ENCODE measurements at places on chromosomes 1 and 21. TPM values are rescaled to one million over a fixed set of nuclear protein-coding genes. Genes with fewer than 3 reads are reported as not detected.

DNA sequence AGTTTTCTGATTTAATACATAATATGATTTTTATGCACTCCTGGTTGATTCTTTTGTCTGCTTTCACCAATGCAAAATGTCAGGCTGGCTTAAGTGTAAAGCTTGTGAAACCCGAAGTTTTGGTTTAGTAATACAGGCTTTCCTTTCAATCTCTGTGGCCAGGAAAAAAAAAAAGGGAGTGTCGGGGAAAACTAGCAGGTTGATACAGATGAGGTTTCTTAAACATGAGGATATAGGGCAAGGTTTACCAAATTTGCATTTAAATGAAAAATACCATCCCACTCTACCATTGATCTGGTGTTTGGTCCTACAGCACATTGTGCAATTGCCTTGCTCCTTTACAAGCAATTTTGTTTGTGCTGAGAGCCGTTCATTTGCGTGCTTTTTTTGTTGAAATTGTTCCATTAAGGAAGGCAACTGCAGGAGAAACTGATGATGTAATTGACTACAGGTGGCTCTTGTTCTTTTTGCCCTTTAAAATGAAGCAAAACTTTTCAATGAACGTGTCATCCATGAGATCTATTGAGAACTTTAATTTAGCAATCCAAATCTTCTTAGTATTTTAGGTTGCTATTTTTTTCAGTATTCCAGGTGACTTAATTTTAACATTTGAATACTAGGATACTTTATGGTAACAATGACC, 22.7 kb downstream of the CLIC6 start:
- peaks cover 4% of the 10 kb centered on the region for H3K36me3 ChIP-seq
- H3K4me1 ChIP-seq, result peaks cover 11% of the 10 kb centered on the region
- DNase-seq, result no peak

GRCh38 chr1:66283622-66284041, 250.3 kb upstream of the SGIP1 start:
- H3K27ac ChIP-seq, result peak overlapping the region; percentile 99
- peaks cover 14% of the 10 kb centered on the region for H3K36me3 ChIP-seq
- H3K4me3 ChIP-seq, result peak overlapping the region; percentile 70
- H3K4me1 ChIP-seq, result peaks cover 87% of the 10 kb centered on the region
- H3K27me3 ChIP-seq, result peaks cover 2% of the 10 kb centered on the region

- H3K27ac ChIP-seq, result no peak overlapping the region
- no peak for DNase-seq
- H3K27me3 ChIP-seq, result peaks cover 11% of the 10 kb centered on the region
- H3K36me3 ChIP-seq, result no peaks in the 10 kb centered on the region
These were observed 122.6 kb downstream of the KCNJ6 start for GRCh38 chr21:37793660-37794059.

DNA sequence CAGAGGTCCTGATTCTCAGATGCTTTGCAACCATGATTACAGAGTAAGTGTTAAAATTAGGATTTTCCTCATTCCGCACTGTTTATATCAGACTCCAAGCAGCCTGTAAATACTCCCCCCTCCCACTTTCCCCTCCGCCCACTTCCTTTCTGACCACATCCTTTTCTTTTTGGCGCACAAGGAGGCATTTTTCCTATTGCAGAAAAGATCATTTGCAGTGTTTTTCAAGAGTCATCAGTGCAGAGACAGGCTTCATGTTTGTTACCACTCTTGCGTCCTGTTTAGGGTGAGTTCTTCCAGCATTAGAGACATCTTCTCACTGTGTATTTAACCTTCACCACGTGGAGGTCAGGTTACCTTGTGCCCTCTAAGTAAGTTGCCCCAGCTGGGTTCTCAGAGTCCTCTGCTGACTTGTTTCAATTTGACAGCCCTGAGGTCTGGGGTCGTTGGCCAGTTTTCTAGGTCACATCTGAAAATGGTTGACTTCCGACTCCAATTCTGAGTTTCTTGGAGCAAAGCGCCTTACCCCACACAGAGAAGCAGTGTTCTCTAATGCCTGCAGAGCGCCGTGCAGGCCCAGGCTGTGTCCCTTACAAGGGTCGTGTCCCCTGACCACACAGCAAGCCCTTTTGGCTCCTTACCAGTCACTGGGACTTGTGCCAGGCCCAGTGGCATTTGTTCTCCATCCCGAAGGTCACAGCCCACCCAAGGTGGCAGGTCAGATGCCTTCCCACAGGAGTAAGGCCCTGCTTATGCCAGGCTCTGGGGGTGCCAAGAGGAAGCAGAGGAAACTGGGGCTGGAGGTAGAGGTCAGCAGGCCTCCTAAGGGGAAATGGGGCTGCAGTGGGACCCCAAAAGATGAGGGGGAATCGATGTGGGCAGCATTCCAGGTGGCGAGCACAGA, 85.6 kb downstream of the FAM78B start:
- DNase-seq, result no peak
- peaks cover 2% of the 10 kb centered on the region for H3K27me3 ChIP-seq
- H3K27ac ChIP-seq, result no peak overlapping the region
- H3K36me3 ChIP-seq, result no peaks in the 10 kb centered on the region
- H3K4me1 ChIP-seq, result peaks cover 4% of the 10 kb centered on the region

- H3K27me3 ChIP-seq, result no peaks in the 10 kb centered on the region
- no peak overlapping the region for H3K27ac ChIP-seq
- peaks cover 5% of the 10 kb centered on the region for H3K36me3 ChIP-seq
- H3K4me3 ChIP-seq, result no peak overlapping the region
These were observed 20.8 kb upstream of the SDC3 start for GRCh38 chr1:30929135-30929889.

DNA sequence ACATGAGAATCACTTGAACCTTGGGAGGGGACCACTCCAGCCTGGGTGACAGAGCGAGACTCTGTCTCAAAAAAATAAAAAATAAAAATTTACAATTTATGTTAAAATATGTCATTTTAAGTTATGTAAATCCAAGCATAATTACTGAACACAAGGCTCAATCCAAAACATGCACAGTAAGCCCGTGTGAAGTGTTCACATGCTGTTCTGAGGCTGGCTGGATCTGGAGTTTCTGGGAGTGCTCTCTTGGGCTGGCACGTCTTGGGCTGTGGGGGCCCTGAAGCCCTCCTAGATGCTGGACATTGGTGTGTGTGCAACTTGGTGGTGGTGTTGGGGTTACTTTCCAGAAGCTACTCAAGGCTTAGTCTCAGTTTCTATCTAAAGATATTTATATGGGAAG, 25.2 kb downstream of the ADARB1 start:
- peaks cover 24% of the 10 kb centered on the region for H3K4me1 ChIP-seq
- no peaks in the 10 kb centered on the region for H3K36me3 ChIP-seq
- no peak overlapping the region for H3K27ac ChIP-seq
- peaks cover 3% of the 10 kb centered on the region for H3K27me3 ChIP-seq

- H3K4me1 ChIP-seq, result no peaks in the 10 kb centered on the region
- H3K27ac ChIP-seq, result no peak overlapping the region
- no peak overlapping the region for H3K4me3 ChIP-seq
These were observed 483.5 kb downstream of the ADGRL2 start for GRCh38 chr1:82284213-82284612.

- H3K27me3 ChIP-seq, result no peaks in the 10 kb centered on the region
- no peak overlapping the region for H3K27ac ChIP-seq
- H3K36me3 ChIP-seq, result no peaks in the 10 kb centered on the region
- DNase-seq, result no peak
These were observed 23.7 kb downstream of the LRRC8B start for GRCh38 chr1:89548122-89548857.

GRCh38 chr1:2115702-2116341, 65.6 kb downstream of the PRKCZ start:
- no peak overlapping the region for H3K4me3 ChIP-seq
- H3K27ac ChIP-seq, result no peak overlapping the region
- peaks cover 12% of the 10 kb centered on the region for H3K4me1 ChIP-seq
- H3K36me3 ChIP-seq, result no peaks in the 10 kb centered on the region
- no peaks in the 10 kb centered on the region for H3K27me3 ChIP-seq

DNA sequence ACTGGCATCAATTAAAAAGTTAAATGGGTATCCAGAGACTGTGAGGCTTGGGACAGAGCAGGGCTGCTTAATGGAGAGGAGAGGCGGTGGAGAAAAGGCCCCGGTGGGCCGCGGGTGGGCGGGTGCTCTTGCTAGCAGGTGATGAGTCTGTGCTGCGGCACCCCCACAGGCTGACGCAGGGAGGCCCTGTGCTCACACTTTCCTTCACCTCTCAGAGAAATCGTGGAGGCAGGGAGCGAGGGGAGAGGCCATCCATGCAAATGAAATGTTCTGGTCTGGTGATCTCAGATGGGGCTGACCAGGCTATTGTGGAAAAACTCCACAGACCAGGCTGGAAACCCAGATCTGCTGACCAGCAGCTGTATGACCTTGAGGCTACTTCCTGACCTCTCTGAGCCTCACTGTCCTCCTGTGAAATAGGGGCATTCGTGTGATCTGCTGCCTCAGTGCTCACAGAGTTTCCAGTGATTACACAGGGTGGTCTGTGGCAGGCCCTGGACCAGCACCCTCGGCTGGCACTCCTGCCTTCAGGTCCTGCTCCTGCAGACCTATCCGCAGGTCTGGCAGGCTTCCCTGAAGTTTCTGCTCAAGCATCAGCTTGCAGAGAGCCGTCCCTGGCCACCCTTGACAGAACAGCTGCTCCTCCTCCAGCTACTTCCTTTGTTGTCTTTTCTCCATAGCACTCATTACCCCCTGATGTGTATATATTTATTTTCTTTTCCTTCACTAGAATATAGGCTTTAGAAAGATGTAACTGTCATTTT, 89.2 kb downstream of the BEND5 start:
- H3K27ac ChIP-seq, result no peak overlapping the region
- H3K4me3 ChIP-seq, result no peak overlapping the region
- no peak for DNase-seq
- H3K36me3 ChIP-seq, result no peaks in the 10 kb centered on the region
- H3K4me1 ChIP-seq, result no peaks in the 10 kb centered on the region

DNA sequence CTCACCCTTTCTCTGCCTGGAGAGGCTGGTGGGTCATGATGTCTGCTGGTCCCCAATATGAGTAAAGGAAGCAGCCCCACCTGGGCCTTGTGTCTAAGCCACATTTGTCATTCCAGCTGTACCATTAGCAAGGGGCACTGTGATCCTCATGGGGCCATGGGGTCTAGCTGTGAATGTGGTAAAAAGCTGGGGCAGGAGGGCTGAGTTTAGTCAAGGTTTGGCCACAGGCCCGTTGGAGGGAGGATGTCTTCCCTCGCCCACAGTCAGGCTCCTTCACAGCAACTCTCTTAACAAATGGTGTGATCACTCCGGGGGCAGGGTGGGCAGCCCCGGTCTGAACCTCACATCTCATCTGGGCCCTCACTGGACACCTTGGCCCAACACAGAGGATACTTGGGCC, 115.4 kb downstream of the DMRTB1 start:
- H3K4me3 ChIP-seq, result no peak overlapping the region
- H3K27me3 ChIP-seq, result peaks cover 33% of the 10 kb centered on the region
- peak; percentile 25 for DNase-seq

- no peak for DNase-seq
- no peak overlapping the region for H3K4me3 ChIP-seq
- no peaks in the 10 kb centered on the region for H3K36me3 ChIP-seq
- no peaks in the 10 kb centered on the region for H3K4me1 ChIP-seq
- H3K27ac ChIP-seq, result no peak overlapping the region
These were observed 61.6 kb upstream of the SLC45A1 start for GRCh38 chr1:8256321-8256720.

DNA sequence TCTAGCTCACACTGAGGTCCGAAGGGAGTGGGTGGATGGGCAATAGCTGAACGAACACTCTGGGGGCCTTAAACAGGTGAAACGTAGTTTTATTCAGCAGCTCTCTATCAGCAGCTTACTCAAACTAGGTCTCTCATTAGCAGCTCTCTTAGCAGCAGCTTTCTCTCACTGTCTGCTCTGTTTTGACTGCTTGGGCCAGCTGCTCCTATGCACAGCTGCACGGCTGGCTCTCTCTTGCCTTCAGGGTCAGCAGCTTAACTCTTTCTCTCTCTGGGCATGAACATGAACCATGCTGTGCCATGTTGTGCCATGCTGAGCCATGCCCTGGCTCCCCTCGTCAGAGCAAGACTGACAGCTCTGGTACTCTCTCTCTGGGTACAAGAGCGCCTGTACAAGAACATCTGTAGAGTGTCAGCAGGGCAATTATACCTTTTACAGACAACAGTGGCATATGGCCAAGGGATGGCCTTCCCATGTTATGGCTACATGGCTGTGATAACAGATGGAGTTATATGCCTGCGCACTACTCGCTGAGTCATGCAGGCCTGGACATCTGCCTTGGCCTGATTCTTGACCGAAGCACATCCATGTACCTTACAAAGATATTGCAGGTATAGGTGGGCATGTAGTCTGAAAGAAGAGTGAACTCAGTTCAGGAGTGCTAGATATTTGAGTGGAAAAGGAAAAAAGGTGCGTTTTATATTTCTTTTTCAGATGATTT, 152.4 kb downstream of the LEPR start:
- H3K27me3 ChIP-seq, result no peaks in the 10 kb centered on the region
- H3K27ac ChIP-seq, result no peak overlapping the region
- no peak overlapping the region for H3K4me3 ChIP-seq
- DNase-seq, result no peak
- H3K36me3 ChIP-seq, result peaks cover 8% of the 10 kb centered on the region
- H3K4me1 ChIP-seq, result no peaks in the 10 kb centered on the region

- peak overlapping the region; percentile 91 for H3K4me3 ChIP-seq
- no peaks in the 10 kb centered on the region for H3K36me3 ChIP-seq
- peak; percentile 80 for DNase-seq
- H3K27ac ChIP-seq, result peak overlapping the region; percentile 76
- peaks cover 47% of the 10 kb centered on the region for H3K4me1 ChIP-seq
These were observed 126.0 kb downstream of the NR5A2 start for GRCh38 chr1:200153277-200154055.

- no peak overlapping the region for H3K4me3 ChIP-seq
- H3K27me3 ChIP-seq, result peaks cover 61% of the 10 kb centered on the region
- H3K36me3 ChIP-seq, result peaks cover 5% of the 10 kb centered on the region
- DNase-seq, result no peak
These were observed 59.4 kb upstream of the FMOD start for GRCh38 chr1:203410182-203410900.

- H3K27ac ChIP-seq, result no peak overlapping the region
- H3K27me3 ChIP-seq, result peaks cover 6% of the 10 kb centered on the region
- peaks cover 4% of the 10 kb centered on the region for H3K36me3 ChIP-seq
- H3K4me1 ChIP-seq, result no peaks in the 10 kb centered on the region
- no peak for DNase-seq
- no peak overlapping the region for H3K4me3 ChIP-seq
These were observed 462 bp upstream of the RXRG start for GRCh38 chr1:165445388-165445787.

DNA sequence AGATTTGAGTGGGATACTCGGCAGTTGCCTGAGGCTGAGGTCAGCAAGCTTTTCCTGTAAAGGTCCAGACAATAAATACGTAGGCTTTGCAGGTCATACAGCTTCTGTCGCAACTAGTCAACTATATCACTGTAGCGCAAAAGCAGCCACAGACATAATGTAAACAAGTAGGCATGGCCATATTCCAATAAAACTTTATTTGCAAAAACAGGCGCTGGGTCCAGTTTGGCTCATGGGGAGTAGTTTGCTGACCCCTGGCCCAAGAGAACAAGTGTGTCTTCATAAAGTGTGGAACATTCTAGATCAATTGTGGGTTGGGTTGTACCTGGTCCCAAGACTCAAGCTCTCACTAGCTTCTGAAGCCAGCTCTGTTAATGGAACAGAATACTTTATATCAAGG, 78.8 kb downstream of the MIS18A start:
- no peak overlapping the region for H3K4me3 ChIP-seq
- peaks cover 14% of the 10 kb centered on the region for H3K27me3 ChIP-seq
- H3K36me3 ChIP-seq, result no peaks in the 10 kb centered on the region
- H3K27ac ChIP-seq, result no peak overlapping the region
- no peak for DNase-seq
- H3K4me1 ChIP-seq, result no peaks in the 10 kb centered on the region

Gene KRTAP12-2
- total RNA-seq, result not detected

Gene EFNA3
- total RNA-seq, result 1.2 TPM
